ENCODE measurements at places on chromosomes 5 and 9. TPM values are rescaled to one million over a fixed set of nuclear protein-coding genes. Genes with fewer than 3 reads are reported as not detected.

GNG10 gene
- 29.4 TPM for total RNA-seq

DNM1 gene
- total RNA-seq, result 29.7 TPM

PPP6C gene
- 41.1 TPM for total RNA-seq

SH3GLB2 gene
- total RNA-seq, result 38.0 TPM

EMB gene
- total RNA-seq, result 19.8 TPM

DNA sequence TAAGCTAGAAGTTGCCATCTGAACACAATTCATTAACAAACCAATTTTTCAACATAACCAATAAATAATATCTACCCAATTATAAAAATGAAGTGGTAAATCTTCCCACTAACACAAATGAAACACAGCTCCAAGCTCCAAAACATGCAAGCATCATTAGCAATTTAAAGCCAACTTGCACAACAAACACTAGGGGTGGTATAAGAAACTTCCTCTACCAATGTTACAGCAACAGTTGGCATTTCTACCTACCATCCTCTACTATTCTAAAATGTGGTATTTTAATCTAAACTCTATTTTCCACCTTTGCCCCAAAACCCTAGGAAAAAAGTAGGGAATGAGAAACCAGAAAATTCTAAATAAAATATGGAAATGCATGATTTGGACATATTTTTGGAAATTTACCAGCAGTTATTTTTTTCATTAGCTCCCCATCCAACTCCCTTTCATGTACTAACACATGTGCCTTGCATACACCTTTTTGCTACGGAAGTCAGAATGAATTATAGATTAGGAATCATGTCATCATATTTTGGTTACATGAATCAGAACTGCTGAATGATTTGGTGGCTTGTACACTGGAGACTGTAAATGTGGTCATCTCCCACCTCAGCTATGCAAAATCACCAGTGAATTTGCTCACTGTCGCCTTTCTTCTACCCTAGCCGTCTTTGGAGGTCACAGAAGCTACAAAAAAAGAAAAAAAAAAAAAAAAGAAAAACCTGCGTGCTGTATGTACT, 4.1 kb downstream of the NR6A1 start:
- no peak for DNase-seq

GRCh38 chr5:176816043-176816745, 5.8 kb downstream of the UNC5A start:
- no peak for DNase-seq

- no peak for DNase-seq
Measured at GRCh38 chr5:141095263-141095641, 837 bp downstream of the PCDHB2 start.

GZMA gene
- total RNA-seq, result 2.6 TPM
